ENCODE measurements at places on chromosomes 13 and 19. TPM values are rescaled to one million over a fixed set of nuclear protein-coding genes. Genes with fewer than 3 reads are reported as not detected.

DNA sequence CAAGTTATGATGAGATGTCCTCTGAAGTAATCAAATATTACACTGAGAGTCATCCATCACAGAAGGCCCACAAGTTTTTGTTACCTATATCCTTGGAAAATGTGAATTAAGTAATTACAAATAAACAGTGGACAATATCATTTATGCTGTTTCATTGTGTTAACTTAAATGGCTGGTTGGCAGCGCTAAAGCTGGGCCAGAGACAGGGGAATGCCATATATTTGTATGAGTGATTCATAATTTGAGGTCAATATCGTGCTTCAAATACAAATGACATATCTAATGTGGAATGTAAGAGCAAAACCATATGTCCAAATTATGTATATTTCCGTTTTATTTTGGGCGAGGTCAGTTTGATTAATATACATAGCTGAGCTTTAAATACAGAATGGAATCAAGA is 1556.2 kb downstream of the SLITRK5 start:
- no peak for DNase-seq

GRCh38 chr19:50475736-50476223 is 527 bp upstream of the EMC10 start:
- DNase-seq: no peak

DNA sequence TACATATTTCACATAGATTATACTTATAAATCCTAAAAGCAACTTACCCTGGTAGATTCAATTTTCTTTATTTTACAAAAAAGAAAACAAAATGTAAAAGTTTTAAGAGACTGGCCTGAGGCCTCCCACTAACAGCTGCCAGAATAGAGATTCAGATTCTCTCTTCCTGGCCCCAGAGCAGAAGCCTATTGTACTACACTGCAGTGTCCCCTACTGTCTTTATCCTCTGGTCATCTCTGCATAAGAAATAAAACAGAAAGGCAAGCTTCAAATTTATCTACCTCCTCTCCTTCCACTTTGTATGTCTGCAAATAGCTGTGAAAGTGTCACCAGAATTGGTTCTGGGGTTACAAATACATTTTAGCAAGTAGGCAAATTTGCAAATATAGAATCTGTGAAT is 1004.1 kb upstream of the PCDH9 start:
- DNase-seq: no peak

The ZFP82 gene
- 13.3 TPM for polyA plus RNA-seq

All from renal cortex interstitium (tissue), 15 donors.